CD4-positive, alpha-beta T cell treated with Interleukin-17A for 1 hour (primary cell): ENCODE measurements at places on chromosomes 1 and 21.

DNA sequence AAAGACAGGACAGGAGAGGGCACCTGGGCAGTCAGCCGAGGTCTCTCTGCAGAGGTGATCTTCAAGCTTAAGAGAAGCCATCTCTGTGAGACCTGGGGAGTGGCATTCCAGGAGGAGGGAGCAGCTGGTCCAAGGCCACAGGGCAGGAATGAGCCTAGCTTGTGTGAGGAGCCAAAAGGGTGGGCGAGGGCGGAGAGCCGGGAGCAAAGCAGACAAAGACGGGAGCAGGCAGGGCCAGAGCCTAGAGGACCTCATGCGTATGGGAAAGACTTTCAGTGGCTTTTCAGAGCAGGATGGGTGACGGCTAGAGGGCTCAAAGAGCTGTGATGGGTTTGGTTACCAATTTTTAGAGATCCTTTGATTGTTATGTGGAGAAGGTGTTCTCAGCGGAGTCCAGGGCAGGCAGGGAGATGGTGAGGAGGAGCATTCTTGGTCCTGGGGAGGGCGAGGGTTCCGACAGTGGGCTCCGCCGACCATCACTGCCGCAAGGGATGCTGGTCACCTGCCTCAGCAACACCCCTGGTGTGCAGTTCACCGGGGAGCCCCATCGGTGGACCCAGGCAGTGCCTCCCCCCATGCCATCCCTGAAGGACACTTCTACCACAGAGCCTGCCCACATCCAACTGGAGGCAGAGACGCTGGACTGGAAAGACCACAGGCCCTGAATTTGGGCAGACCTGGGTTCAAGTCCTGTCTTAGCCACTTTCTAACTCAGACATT, 122.9 kb upstream of the IRF2BP2 start:
- DNase-seq: no peak

DNA sequence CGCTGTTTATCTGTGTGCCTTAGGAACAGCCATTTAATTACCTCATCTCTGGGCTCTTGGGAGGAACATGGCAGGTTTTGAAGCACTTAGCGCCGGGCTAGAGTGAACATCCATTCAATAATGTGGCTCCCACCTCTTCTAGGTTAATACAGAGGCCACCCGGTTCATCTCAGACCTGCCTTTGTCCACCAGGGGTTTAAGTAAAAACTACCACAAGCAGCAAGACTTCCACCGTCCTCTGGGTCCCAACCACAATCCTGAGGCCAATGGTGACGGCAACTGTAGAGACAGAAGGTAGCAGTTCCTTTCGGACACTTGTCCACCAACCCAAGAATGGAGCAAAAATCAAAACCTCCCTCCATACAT, 924 bp upstream of the DDOST start:
- no peak for DNase-seq

DNA sequence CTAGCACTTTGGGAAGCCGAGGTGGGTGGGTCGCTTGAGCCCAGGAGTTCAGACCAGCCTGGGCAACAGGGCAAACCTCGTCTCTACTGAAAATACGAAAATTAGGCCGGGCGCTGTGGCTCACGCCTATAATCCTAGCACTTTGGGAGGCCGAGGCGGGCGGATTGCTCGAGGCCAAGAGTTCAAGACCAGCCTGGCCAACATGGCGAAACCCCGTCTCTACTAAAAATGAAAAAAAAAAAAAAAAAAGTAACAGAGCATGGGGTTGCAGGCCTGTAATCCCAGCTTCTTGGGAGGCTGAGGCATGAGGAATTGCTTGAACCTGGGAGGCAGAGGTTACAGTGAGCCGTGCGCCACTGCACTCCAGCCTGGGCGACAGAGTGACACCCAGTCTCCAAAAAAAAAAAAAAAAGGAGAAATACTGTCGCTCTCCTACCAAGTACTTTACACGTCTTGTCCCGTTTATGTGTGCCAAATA, 724 bp upstream of the NEK2 start:
- DNase-seq: no peak

DNA sequence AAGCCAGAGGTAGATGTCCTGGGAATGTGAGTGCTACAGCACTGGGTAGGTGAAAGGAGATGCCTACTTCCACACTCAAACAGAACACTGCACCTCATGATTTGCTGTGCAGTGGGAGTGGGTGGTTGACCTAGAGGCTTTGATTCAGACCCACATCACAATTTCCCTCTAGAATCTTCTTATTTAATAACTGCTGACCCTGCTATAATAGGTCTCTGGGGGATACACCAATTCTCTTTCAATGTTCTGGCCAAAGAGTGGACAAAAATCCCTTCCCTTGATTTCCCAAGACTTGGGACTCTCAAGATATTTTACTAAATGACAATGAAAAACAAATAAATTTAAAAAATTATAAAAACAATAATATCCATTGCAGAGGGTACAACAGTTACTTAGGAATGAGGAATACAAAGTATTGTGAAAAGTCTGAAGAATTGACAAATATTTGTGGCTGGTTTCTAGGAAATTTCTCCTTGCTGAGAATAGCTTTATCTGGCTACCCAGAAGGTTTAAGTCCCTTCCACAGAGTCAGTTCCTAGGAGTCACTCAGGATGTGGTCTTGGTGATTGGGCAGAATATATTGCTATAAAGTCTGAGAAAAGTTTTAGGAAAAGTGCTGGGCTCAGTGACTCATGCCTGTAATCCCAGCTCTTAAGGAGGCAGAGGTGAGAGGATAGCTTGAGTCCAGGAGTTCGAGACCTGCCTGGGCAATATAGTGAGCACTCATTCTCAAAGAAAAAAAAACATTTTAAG, 2.4 kb upstream of the FCGR2A start:
- DNase-seq: no peak

GRCh38 chr1:116390195-116390594, 17.2 kb downstream of the ATP1A1 start:
- DNase-seq: peak; percentile 72

- no peak for DNase-seq
Observed at GRCh38 chr1:94079080-94079940, 41.6 kb downstream of the ABCA4 start.

- no peak for DNase-seq
Observed at GRCh38 chr1:236172041-236172579, 29.8 kb downstream of the GPR137B start.

GRCh38 chr1:166869318-166870099, 6.6 kb downstream of the TADA1 start:
- DNase-seq: no peak

- DNase-seq: no peak
Observed at GRCh38 chr1:30302858-30303257, 420.5 kb downstream of the MATN1 start.
